ENCODE measurements at places on chromosomes 11 and 22.
A peak's percentile ranks its signal among the peaks of the same experiment; 100 is the strongest.

DNA sequence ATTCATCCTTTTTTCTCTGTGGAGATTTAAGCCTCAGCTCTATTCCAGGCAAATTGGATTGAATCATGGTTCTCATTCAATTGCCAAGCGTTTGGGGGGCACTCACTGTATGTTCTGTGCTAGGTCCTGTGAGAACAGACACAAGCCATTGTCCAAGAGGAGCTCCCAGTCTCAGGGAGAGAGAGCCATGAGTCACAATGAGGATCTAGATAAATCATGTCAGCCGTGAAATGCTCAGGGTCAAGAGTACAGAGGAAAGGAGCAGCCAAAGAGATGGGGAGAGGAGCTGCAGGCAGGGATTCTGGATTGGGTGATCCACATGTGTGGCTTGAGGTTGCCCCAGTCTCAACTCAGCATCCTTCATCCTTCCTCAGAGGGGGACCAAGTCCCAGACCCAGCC, 93.6 kb downstream of the FEZ1 start:
- peak; percentile 58 for DNase-seq

GRCh38 chr11:103844327-103845215, 191.9 kb upstream of the DDI1 start:
- DNase-seq: no peak

DNA sequence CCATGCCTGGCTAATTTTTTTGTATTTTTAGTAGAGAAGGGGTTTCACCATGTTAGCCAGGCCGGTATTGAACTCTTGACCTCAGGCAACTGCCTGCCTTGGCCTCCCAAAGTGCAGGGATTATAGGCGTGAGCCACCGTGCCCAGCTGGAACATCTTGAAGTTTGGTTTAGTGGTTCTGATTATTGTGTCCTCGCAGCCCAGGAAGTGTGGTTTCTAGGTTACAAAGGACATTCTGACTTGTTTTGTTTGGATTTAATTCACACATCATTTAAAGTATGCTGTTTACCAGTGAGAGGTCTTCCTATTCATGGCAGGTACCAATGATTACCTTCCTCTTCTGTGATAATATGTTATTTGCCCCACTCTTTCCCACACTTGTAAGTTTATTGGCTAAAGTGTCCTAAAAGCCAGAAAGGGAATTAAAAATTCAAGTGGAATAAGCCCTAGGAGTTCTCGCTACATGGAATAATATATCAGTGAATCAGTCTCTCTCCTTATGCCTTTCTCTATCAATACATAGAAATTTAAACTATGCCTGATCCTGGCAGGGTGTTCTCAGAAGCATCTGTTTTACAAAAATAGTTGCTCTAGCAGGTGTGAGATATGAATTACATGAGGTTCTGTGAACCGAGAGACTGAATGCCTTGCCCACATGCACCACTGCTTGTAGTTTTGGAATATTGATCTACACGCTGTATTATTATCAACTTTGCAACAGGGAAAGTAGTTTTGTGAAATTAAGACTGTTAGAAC, 263.1 kb downstream of the DDX10 start:
- DNase-seq: no peak

DNA sequence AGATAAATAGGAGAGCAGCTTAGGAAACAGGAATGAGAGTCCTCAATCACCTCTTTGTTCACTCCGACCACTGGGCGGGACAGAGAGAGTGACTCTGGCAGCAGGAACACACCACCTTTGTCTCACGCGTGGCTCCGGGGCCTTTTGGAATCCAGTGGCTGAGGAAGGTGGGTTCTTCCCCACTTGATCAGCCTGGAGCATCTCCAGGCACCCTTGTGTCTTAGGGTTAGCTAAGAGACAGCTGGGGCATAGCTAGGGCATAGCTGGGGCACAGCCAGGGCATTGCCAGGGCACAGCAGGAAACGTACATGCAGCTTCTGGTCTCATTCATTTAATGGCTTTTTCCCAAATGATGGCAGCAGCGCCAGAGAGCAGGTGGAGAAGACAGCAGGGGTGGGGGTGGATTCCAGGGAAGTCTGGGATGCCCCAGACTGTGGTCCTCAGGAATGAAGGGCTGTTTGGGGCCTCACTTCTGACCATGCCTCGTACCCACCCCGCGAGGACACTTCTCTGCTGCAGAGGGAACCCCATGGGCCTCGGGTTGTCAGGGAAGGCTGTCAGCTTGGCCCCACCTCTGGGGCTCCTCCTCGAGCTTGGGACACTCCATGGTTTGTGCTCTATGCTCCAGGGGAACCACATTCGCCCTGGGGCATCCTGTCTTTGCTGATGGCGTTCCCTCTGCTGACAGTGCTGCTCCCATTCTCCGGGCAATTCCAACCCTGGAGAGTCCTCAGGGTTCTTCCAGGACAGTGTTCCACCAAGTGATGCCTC, 30.4 kb upstream of the SHANK2 start:
- no peak for DNase-seq

DNA sequence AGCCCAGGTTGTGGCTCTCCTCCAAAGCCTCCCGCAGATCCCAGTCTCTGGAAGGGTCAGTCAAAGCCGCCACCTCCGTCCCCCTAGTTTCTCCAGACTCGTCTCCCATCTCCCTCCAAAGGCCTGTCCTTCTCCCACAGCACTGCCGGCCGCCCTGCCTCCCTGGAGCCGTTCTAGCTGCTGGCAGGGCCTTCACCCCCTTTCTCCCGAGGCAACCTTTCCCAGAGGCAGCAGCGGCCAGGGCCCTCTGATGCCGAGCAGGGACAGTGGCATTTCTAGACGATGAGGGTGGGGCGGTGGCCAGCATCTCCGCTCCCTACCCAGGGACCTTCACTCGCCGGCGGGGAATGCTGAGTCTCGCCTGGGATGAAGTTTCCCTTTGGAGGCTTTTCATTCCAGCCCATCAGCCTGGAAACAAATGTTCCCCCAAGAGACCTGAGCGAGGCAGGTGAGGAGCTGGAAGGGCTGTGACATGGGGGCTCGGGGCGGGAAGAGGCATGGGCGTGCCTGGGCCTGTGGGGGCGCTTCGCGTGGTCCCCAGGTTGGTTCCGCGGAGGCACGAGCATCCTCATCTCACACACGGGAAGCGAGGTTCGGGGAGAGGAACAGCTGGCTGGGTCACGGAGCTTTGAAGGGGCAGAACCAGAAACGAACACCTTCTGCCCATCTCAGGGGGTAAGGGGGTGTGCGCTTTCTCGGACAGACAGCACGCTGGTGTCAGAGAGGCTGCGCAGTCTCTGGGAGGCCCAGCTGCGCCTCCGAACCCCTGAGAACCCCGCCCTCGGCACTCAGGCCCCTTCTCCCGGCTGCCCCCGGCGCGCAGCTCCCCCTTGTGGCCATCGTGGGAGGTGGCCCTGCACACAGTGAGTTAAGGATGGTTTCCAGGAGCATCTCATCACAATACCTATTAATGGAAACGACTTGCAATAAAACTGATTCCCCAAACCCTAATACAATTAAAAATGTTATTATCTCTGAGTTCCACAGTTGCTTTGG, 18.1 kb upstream of the KLHL35 start:
- DNase-seq: no peak

DNA sequence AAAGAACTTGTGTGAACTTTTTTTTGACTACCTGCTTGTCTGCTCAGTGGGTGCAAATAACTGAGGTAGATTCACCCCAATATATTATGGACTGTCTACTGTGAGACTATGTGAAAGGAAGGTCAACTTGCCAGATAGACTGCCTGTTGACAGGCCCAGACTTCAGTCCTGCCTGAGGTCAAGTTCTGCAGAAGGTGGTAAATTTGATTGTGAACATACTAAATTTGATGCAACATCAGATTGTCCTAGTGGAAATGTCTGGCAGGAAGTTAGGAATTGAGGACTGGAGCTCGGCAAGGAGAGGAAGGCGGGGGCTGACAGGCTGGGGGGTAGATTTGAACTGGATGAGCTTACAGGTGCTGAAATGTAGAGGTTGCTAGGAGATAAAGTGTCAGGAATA, 140.7 kb downstream of the TTC28 start:
- no peak for DNase-seq

DNA sequence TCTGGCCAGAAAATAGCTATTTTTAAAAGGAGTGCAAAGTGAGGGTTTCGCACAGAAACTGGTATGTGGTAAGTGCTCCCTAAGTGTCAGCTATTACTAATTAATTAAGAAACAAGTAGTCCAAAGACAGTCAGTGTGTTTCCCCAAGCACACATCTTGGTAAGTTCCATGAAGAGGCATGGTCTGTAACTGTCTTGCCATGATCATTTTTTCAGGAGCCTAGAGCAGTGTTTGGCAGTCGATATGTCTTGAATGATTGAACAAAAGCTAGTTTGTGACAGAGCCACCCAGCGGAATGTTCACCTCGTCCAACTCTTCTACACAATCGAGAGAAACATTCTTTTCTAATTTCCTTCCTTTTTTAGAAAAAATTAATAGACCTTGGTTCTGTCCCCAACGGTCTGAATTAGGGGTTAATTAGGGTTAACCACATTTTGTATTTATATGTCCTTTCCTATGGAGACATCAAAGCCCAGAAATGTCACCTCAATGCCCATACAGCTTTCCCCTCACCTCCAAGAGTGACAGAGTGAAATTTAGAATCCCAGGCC, 57.6 kb upstream of the FTH1 start:
- no peak for DNase-seq

DNA sequence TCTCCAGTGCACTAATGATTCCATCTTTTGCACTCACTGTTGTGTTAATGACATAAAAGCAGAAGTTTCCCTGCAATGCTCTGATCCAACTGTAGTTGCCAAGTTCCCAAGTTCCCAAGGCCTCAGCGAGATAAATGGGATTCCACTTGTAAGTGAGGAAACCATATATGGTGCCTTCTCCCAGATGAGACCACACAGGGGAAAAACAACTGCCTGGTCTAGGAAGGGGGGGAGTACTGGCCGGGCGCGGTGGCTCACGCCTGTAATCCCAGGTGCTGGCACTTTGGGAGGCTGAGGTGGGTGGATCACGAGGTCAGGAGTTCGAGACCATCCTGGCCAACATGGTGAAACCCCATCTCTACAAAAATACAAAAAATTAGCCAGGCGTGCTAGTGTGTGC, 23.3 kb upstream of the RELA start:
- DNase-seq: no peak

DNA sequence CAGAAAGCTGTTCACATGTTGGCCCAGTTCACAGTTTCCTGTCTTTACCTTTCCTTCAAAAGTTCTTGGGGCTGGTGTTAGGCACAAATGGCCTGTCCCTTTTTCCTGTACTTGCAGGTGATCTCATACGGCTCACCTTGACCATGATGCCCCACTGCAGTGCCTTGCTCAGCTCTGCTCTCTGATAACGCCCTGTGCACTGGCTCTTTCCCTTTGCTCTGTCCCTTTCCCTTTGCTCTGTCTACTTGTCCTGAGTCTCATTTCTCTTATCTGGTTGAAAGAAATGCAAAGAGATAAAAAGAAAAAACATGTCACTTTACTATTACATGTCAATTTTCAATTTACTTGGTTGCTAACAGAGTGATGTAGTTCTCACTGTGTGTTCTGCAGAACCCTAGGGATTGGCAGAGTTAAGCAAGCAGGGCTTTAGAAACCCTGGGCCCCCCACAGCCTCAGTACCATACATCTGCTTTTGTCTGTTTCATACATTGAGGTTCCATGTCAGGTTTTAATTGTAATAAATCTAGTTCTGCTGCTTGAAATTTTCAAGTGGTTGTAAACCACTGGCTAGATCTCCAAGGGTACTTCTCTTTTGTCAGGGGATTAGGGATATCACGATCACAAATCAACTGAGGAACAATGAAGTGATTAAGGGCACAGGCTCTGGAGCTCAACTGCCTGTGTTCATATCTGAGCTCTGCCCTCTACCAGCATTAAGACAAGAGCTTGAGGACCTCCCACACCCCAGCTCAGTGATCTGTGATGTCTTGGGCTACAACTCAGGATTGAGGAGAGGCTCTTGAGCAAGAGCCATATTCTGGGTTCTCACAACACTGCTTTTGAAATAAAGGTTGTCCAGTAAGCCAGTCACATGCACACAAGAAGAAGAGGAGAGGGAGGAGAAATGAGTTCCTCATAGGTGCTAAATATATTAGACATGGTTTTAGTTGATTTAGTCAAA, 16.3 kb upstream of the SORL1 start:
- DNase-seq: no peak

DNA sequence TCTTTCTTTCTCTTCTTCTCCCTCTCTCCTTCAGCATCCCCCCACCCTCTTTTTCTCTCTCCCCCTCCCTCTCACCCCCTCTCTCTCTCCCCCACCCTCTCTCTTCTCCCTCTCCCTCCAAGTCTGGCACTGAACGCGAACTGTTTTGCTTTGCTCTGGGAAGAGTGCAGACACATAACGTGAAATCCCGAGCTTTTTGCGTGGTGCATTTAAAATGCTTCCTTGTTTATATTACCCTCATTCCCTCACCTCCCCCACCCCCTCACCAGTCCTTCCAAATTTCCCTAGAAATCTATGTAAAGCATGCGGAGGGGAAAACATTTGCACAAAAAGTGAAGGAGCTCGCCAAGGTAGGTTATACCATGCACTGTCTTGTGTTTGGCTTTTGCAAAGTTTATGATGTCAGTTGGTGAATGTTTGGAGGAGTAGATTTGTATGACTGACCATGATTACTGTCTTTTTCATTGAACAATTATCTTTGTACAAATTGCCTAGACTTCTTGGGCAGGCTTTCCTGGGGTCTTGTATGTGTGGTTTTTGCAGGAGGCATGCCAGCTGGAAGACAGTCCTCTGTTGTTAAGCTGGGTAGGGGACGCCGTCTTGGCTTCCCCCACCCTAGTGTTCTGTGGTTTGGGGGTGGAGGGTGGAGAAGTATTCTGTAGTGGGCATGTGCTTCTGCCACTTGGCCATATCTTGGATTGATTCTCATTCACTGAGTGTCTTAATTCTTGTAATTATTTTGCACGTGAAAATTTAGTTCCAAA, 123.7 kb upstream of the HSD17B12 start:
- DNase-seq: no peak

DNA sequence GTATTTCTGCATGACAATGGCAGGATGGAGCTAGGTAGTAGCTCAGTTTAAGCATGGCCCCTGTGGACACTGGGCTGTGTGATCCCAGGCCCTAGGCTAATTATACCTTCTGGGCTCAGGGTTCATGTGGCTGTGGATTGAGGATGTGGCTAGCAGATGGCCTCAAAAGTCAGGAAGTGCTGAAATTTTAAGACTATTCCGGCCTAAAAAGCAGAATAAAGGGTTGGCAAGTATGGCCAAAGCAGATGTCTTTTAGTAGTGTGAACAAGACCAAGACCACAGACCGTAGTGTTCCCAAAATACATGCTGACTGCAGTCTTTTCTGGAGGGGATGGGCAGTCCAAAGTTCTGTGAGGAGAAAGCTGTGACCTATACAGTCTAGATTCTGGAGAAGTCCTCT, 115.7 kb upstream of the RAG2 start:
- no peak for DNase-seq

GRCh38 chr11:26958005-26958701, 35.8 kb upstream of the FIBIN start:
- DNase-seq: no peak

GRCh38 chr11:93323747-93324146, 6.8 kb upstream of the DEUP1 start:
- no peak for DNase-seq

Measured in AG08395 (cell line).